ENCODE measurements at places on chromosomes 3 and 15. TPM values are rescaled to one million over a fixed set of nuclear protein-coding genes. Genes with fewer than 3 reads are reported as not detected.

Gene MESP1
- 0.28 TPM for total RNA-seq

Gene KCTD6
- total RNA-seq, result 7.6 TPM

Gene KIF7
- total RNA-seq, result 13.1 TPM

Gene ITIH4
- 1.6 TPM for total RNA-seq

Gene AGBL1
- not detected for total RNA-seq

Gene CEMIP
- total RNA-seq, result 466 TPM

Gene TRIM42
- not detected for total RNA-seq

Gene MRAS
- 37.0 TPM for total RNA-seq

Gene MYZAP
- total RNA-seq, result 0.18 TPM

Gene CYP8B1
- total RNA-seq, result not detected

Gene SPATA12
- total RNA-seq, result not detected

Gene SLITRK3
- not detected for total RNA-seq

Gene CD276
- 104 TPM for total RNA-seq

Gene FGF7
- total RNA-seq, result 976 TPM

Gene OXNAD1
- total RNA-seq, result 8.8 TPM

Gene ZNF639
- total RNA-seq, result 35.4 TPM

Measured in smooth muscle cell of bladder (primary cell).